ENCODE measurements at places on chromosomes 5 and 9. TPM values are rescaled to one million over a fixed set of nuclear protein-coding genes. Genes with fewer than 3 reads are reported as not detected.

- DNase-seq = peak; percentile 83
Measured at GRCh38 chr5:17694914-17695313, 60.7 kb downstream of the TAF11L14 start.

- no peak for DNase-seq
Measured at GRCh38 chr9:117341151-117341550, 73.7 kb downstream of the ASTN2 start.

- DNase-seq = peak; percentile 12
Measured at GRCh38 chr5:94361161-94361560, 257.2 kb downstream of the KIAA0825 start.

Gene RNF130
- total RNA-seq = 16.8 TPM
